ENCODE measurements at places on chromosomes 1 and 21.
A peak's percentile ranks its signal among the peaks of the same experiment; 100 is the strongest.

- DNase-seq: no peak
Observed at GRCh38 chr1:53638360-53639035, 100.5 kb downstream of the GLIS1 start.

DNA sequence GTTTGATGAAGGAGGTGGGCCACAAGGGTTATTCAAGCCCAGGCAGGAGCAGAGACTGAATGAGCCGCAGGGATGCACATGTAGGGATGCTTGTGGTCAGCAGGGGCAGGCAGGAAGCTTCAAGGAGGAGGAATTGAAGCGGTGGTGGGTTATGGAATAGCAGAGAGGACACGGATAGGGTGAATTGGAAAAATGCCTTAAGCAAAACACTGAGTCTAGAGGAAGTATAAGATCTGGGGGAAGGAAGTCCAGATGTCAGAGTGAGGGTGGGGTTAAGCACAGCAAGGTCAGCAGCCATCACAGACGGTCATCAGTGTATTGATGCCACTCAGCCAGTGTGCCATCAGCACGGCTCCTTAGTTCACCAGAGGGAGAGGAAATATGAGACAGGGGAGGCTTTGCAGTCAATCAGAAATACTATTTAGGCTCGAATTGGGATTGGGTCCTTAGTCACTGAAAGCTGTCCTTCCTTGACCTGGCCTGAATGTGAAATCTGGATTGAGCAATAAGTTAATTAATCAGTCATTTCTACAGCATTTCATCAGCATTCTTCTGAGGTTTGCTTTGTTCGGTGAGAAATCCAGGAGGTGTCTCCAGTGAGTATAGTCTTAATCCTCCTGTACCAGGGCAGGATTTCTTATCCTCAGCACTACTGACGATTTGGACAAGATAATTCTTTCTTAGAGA lies 6.0 kb upstream of the LCE1F start:
- no peak for DNase-seq

DNA sequence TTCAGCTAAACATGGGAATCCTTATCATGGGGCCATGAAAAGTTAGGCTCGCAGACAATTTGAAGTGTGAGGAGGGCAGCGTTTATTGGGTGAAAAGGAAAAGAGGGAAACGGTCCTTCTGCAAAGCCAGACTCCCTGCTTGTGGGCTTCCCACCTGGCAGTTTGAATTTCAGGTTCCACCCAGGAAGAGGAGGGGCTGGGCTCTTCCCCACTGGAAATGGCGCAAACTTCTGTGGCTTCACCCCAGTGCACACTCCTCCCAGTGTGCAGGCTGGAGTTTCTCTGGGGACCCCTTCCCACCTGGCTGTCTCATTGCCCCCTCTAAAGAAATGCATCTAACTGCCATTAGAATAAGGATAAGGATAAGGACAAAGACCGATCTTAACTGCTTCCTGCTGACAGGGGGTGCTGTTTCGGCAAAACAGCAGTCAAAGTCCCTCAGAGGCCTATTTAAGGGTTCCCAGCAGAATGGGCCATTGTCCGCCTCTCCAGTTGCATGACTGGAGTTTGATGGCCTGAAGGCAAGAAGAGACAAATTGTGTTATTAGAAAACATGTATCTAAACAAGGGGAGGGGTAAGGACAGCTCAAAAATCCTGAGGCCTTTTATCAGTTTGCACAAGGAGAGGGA lies 20.4 kb downstream of the AIM2 start:
- DNase-seq: no peak

DNA sequence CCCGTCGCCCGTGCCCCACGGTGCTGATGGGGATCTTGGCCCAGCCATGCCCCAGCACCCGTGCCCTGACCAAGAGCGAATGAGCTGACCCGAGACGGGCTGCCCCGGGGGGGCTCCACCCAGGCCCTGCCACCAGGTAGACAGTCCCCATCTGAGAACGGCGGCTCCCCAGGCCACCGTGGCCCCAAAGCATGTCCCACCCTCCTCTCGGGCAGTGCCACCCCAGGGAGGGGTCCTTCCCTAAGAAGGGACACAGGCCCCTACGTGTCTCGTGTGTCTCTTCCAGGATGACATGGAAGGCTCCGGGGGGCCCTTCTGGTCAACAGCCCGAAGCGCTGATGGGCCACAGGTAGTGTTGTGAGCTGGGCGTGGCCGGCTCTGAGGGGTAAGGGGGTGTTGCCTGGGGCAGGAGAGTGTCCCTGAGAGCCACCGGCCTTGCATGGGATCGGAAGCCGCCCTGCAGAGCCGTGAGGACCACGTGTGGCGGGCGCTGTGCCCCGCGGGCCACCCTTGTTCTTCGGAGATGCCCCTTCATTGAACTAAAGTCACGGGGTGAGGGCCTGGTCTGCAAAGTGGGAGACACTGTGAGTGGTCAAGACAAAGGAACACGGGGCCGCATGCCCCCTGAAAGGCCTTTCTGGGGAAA lies 55.0 kb downstream of the SLC19A1 start:
- no peak for DNase-seq

- no peak for DNase-seq
Observed at GRCh38 chr1:32540605-32541004, 1.4 kb downstream of the ZBTB8A start.

- no peak for DNase-seq
Observed at GRCh38 chr21:42661688-42662429, 8.4 kb downstream of the PDE9A start.

GRCh38 chr1:86751923-86752322 lies 47.5 kb downstream of the SH3GLB1 start:
- DNase-seq: no peak

- no peak for DNase-seq
Observed at GRCh38 chr1:17441265-17441992, 2.0 kb upstream of the RCC2 start.

- no peak for DNase-seq
Observed at GRCh38 chr1:205261946-205262691, 34.4 kb downstream of the TMCC2 start.

DNA sequence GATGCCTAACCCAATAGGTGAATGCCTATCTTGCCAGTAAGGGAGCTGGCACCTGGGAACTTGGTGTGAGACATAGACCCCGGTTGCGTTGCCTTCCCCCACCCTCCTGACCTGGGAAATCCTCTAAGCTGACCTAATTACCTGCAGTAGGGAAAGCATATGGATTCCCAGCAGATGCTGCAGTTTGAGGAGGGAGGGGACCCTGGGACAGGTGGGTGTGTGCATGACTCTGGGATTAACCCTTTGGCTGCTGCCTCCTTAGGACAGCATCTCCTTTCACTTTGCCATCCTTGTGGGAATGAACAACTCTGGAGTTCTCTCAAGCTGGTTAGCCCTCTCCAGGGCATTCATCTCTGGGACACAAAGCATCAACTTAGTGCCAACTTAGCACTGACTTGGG lies 16.4 kb upstream of the NFASC start:
- DNase-seq: no peak

- no peak for DNase-seq
Observed at GRCh38 chr1:88302843-88303486, 381.1 kb upstream of the PKN2 start.

DNA sequence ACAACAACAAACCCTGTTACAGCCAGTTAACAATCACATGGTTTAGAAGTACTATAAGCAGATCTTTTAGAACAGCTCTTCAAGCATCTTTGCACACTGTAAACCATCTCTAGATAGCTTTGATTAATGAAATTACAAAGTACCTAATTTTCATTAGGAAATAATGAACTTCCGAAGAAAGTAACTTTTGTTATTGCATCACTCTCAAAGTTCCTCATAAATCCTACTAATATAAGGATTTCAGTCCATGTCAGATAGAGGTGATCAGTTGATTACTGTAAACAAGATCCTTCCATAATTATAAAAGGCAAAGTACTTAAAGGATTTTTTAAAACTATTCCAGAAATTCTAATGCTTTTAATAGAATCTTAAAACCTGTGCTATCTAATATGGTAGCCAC lies 58.2 kb downstream of the FAF1 start:
- no peak for DNase-seq

GRCh38 chr1:230794431-230794830 lies 47.2 kb downstream of the CAPN9 start:
- DNase-seq: no peak

GRCh38 chr1:17292299-17293160 lies 15.5 kb upstream of the PADI4 start:
- DNase-seq: no peak

DNA sequence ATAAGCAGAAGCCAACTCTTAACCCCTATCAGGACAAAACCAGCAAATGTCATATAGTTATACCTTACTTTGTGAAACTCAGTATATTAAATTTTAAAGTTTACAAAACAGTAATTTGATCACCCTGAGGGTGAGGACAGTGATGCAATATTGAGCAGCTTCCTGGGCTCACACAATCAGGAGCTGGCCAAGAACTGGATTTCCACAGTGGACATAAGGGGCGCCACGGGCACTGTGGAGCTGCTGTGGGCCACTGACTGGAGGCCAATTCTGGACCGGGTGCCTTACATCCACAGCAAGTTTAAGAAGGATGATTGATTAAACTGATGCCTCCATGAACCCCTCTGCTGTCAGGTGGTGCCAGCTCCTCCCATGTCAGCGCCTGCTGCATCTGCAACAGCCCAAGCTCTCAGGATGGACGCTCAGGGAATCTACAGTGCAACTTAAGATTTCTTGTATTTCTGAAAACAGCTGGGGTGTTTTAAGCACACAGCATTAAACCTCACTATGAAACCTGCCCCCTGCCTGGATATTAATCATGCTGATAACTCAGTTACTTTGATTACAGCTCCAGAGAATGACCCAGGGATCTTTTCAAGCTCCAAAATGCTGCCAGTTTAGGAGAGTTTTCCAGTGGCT lies 55.9 kb downstream of the TOR3A start:
- no peak for DNase-seq

- peak; percentile 28 for DNase-seq
Observed at GRCh38 chr1:23634840-23635651, 56.6 kb upstream of the RPL11 start.

GRCh38 chr1:84907095-84907827 lies 14.3 kb upstream of the LPAR3 start:
- DNase-seq: no peak

- DNase-seq: no peak
Observed at GRCh38 chr1:62050165-62050564, 144.5 kb upstream of the L1TD1 start.

GRCh38 chr1:151443846-151444782 lies 15.2 kb downstream of the POGZ start:
- peak; percentile 39 for DNase-seq

- no peak for DNase-seq
Observed at GRCh38 chr1:207389728-207390464, 64.2 kb upstream of the CR2 start.

DNA sequence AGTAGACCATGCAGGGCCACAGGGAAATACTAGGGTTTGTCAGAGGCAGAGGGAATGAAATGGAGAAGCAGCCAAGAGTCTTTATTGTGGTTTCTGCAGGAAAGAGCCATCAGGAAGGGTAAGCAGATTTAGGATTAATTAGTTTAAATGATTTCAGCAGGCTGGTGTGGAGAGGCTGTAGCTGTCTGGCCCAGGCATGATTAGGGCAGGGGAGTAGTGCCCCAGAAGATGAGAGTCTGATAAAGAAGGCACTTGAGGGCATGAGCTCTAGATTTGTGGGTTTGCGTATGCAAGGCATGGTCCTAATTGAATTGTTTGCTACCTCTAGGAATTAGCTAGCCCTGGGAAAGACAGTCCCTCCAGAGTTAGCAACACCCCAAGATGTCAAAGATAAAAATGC lies 484.6 kb upstream of the PLXNA2 start:
- no peak for DNase-seq

- no peak for DNase-seq
Observed at GRCh38 chr1:198693321-198693720, 54.5 kb downstream of the PTPRC start.

- DNase-seq: no peak
Observed at GRCh38 chr1:6261615-6261995, 707 bp upstream of the GPR153 start.

GRCh38 chr1:178487070-178487615 lies 9.6 kb downstream of the CLEC20A start:
- DNase-seq: no peak

DNA sequence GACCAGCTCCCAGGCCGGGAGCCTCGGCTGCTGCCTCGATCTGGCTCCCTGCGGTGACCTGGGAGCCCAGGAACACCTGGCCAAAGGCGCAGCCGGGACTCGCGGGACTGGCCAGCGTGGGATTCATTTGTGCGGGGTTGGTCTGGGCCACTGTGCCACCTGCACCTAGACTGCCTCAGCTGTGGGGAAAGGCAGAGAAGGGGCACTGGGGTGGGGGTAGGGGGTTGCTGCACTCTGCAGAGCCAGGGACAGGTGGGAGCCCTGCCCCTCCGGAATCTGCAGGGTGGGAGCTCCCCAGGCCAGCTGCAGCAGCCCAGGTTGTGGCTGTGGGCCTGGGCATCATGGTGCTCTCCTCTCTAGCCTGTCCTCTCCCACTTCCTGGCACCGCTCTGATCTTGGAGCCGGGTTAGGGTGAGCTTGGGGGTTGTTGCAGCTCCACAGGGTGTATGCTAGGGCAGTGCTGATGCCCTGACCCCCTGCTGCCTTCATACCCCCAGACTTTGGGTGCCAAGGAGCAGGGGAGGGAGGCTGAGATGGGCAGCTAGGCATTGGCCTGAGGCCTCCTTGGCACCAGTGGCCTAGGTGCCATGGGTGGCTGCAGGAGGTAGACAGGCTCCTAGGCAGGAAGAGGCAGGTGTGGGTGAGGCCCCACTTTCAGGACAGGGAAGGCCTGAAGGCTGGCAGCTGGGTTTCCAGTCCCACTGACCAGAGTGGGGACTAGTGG lies 57.5 kb upstream of the ETV3 start:
- DNase-seq: no peak

DNA sequence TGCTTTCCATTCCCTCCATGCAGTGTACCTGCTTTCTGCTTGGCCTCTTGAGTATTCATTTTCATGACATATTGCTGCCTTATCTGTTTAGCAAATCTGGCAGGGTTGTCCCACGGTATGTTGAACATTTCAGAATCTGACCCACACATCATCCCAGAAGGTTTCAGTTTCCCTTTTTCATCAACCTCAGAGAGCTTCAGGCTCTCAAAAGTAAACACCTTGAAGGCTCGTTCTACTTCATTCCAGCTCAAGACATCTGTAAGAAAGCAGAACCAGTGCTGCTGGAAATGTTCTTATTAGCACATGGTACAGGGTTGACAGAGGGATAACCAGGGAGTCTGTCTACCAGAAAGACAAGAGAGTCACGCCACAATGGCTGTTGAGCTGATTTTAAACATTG lies 103.6 kb downstream of the SPAG17 start:
- DNase-seq: no peak
